ENCODE measurements at places on chromosomes 5 and 9.

DNA sequence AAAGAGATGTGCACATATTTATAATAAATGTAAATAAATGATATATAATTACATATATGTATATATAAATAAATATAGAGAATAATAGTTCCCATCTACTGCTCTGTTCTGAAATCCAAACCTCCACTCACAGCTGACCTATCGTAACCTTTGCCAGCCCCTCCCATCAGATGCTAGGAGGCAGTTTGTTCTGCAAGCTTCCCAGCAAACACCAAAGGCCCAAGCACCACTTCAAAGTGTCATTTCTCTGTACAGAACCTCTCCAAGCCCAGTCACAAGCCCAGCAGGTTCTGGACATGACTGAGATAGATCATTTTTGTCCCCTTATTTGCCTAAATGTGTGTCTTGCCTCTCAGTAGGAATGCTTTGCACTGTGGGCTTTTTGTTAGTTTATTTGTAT is 62.4 kb downstream of the MFAP3 start:
- no peak for DNase-seq

DNA sequence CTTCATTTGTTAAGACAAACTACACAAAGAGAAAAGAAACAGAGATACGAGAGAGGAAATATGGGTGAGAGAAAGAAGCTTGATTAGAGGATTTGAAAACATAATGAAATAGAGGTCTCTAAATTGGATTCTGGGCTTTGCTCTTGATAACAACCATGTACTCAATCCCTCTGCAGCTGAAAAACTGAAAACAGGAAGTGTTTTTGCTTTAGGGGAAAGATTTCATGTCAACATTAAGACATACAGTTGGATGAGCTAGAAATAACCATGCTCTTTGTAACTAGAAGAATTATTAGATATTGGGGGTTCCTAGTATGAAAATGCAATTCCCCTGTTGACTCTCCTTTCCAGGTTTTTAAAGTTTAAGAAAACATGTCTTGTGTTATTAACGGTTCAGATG is 21.9 kb downstream of the CRHBP start:
- no peak for DNase-seq

DNA sequence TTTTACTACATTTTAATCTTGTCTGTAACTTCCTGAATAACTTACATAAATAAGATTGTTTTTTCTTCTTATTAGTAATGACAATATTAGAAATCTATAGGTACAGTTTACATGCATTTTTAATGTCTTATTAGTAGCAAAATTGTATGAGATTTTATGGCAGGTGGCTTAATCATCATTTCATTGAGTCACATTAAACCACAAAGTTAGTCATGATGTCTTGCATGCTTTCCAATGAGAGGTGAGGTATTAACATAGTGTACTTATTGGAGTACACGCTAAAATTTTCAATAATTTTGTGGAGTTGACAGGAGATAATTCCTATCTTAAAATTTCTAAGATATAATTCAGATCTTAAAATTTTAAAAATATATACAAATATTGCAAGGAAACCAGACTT is 989.6 kb upstream of the ARRDC3 start:
- no peak for DNase-seq

DNA sequence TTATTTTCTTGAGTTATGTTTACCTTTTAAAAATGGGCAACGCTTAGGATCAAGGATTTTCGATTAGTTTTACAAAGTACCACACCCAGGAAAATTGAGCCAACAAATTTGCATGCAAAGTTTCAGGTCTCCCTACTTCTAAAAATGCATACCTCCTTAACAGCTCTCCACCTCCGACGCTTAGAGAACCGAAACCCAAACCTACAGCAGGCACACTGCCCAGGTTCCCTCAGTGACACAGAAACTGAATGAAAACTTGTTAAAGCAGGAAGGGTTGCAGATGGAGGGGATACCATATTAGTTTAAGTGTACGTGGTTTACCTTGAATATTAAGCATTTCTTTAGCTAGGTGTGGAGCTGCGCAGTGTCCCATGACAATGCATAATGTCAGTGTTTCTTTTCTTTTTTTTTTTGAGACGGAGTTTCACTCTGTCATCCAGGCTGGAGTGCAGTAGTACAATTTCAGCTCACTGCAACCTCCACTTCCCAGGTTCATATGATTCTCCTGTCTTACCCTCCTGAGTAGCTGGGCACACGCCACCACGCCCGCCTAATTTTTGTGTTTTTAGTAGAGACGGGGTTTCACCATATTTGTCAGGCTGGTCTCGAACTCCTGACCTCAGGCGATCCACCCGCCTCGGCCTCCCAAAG is 1.6 kb upstream of the SUB1 start:
- DNase-seq, result no peak

GRCh38 chr9:96462541-96462940 is 12.6 kb downstream of the HABP4 start:
- DNase-seq, result no peak

GRCh38 chr5:74294231-74294705 is 346.3 kb downstream of the ENC1 start:
- DNase-seq, result no peak

GRCh38 chr9:108257382-108257781 is 598.4 kb downstream of the ACTL7B start:
- no peak for DNase-seq

DNA sequence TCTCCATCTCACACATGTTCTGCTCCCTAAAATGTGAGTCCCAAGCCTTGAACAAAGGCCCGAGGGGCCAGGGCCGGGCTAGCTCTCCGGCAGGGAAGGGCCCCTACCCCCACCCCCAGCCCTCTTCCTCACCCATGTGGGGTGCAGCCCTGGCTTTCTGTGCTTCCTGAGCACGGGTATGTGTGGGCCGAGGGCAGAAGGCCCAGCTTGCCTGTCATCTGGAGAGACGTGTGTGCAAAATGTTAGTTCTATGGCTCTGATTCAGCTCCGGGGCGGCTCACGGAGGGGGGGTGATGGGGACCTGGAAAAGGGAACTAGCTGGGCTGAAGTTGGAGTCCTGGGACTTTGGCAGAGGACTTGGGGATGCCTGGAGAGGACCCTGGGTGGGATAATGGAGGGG is 90.3 kb upstream of the ARAP3 start:
- no peak for DNase-seq

- no peak for DNase-seq
Measured at GRCh38 chr9:26339796-26340195, 552.8 kb downstream of the CAAP1 start.

DNA sequence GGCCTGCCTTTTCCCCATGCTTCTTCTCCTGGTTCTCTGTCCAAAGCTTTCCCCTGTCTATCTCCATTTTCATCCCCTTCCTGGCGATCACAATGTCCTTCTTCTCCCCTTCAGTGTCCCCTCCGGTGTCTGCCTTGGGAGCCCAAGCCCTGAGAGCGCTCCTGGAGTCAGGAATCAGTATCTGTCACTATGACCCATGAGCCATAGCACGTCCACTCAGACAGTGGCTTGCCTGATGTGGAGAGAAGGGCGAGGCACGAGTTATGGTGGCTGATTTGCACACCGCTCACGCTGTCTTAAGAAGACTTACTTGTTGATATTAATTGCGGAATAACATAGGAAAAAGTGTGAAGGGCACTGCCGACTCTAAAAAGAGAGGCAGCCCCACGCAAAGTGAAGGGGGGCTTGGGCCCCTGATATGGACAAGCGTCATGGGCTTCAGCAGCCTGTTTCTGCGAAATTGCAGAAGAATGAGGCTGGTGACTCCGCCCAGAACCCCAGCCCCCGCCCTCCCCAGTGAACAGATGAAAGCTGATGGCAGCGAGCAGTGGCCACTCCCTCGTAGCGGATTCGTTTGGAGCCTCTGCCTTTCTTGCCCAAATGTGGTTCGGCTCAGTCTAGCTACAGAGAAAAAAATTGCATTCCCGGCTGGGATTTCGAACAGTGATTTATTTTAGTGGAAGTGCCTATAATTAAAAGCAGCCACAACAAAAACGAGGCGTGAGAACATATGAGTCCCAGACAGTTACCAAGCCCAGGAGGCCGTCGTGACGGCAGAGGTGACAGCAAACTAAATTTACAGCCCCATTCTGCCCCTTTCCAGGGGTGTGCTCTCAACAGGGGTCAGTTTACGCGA is 149.8 kb downstream of the ICE1 start:
- DNase-seq, result no peak

GRCh38 chr5:56671571-56671970 is 143.8 kb upstream of the MAP3K1 start:
- no peak for DNase-seq

DNA sequence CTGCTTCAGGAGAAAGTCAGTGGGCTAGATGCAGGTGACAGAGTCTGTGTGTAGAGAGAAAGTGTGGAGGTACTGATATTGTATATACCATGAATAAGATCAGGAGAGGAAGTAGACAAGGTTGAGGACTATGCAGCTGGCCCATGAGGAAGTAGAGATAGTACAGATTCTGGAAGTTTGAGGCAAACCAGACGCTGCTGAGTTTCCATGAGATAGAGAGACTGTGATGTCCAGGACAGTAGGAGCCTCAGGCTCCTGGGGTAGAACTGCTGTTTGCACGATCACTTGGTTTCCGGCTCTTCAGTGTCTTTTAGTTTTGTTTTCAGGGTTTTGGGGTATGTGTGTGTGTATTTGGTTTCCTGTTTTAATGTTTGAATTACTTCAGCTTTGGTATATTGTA is 13.6 kb downstream of the OTULINL start:
- DNase-seq, result no peak

- no peak for DNase-seq
Measured at GRCh38 chr9:134379831-134380365, 53.6 kb downstream of the RXRA start.

GRCh38 chr9:86246752-86247161 is 12.7 kb downstream of the C9orf153 start:
- no peak for DNase-seq

DNA sequence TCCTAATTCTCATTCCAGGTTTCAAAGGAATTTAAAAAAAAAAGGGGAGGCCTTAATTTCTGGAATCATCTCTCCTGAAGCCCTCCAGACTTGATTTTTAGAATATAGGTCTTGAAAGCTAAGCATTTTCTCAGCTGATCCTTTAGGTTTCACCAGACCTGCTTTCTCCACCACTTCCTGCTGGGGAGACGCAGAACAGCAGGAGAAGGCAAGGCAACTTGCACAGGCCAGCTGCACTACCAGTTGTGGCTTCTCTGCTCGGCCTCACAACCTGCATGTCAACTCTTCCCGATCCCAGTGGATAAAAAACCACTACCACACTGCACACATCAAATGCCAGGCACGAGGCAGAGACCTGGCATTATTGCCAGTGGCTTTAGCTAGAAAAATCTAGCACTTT is 119.8 kb downstream of the SIL1 start:
- DNase-seq, result no peak

DNA sequence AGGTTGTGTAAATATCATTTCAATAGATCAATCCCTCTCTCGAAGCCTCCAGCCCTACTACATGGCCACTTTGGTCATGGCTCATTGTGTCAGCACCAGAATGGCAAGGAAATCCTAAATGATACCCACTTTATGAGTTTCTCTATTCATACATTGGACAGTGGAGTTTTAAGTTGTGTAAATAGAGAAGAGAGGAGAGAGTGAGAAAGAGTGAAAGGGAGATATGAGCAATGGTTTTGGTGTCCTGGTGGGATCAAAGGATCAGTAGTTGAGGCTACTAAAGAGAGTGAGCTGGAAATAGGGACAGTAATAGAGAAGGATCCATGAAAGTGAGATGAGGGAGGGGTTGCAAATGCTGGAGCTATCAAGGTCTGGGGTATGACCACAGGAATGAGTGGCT is 31.5 kb upstream of the GZMA start:
- no peak for DNase-seq

- no peak for DNase-seq
Measured at GRCh38 chr5:6482735-6483134, 34.1 kb downstream of the UBE2QL1 start.

GRCh38 chr9:8917956-8918739 is 1118.6 kb upstream of the DMAC1 start:
- DNase-seq, result no peak

DNA sequence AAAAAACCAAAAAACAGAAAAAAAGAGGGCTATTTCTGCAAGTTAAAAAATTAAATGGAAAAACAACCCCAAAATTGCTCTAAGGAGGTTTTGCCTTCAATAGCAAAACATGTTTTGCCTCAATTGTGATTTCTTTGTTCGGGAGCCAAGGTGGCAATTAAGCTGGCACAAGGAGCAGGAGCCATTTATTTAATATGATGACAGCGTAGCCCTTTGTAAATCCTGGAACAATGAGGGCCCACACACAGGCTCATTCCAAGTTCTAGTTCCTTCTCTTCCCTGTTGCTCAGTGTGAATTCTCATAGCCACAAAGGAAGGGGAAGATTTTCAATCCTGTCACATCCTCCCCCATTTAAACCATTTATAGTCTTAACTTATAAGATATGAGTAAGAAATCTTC is 353.2 kb downstream of the PDE4D start:
- peak; percentile 30 for DNase-seq

DNA sequence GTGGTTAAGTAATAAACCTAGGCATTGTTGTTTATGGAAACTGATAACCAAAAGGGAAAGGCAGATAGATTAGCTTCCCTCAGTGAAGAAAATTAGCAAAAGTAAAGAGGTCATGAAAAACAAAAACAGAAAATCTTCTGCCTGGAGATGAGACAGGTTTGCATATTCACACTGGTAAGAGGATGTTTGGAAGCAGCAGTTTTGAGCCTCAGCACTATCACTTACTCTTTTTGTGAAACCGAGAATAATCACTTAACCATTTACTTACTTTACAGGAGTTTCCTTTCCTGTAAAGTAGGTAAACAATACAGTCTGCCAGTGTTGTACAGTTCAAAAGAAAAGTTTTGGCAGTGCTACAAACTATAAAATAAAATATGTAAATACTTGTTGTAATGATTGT is 35.5 kb upstream of the EMB start:
- DNase-seq, result no peak

- no peak for DNase-seq
Measured at GRCh38 chr9:104882086-104882485, 45.9 kb downstream of the ABCA1 start.

GRCh38 chr5:136062366-136063274 is 33.8 kb downstream of the TGFBI start:
- DNase-seq, result no peak

GRCh38 chr9:89444274-89444673 is 53.6 kb downstream of the SEMA4D start:
- DNase-seq, result no peak

DNA sequence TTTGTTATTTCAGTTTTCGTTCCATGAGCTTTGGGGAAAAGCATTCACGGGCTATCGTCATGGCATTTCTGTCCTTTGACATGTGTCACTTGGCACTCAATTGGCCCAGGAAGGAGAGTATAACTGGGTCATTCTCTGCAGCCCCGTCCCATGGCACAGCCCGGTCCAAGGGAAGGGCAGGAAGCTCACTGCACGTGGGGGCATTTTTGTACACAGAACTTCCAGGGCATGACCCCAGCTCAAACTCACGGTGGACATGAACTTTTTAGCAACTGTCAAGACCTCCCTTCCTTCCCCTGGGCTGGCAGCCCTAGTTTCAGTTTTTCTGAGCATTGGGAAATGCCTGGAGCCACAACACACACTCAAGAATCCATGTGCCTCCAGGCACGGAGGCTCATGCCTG is 161.6 kb upstream of the PANK3 start:
- no peak for DNase-seq

GRCh38 chr9:132597073-132597775 is 14.8 kb downstream of the BARHL1 start:
- peak; percentile 52 for DNase-seq

Data from cerebellar cortex (tissue), 1 donor.